ENCODE measurements at places on chromosomes 3 and 15.

GRCh38 chr15:52180196-52180835 lies 10.9 kb downstream of the GNB5 start:
- H3K27ac ChIP-seq = peak overlapping the region; percentile 70
- no peaks in the 10 kb centered on the region for H3K27me3 ChIP-seq
- H3K36me3 ChIP-seq = no peaks in the 10 kb centered on the region
- peaks cover 22% of the 10 kb centered on the region for H3K4me1 ChIP-seq
- peak; percentile 53 for DNase-seq
- H3K4me3 ChIP-seq = peak overlapping the region; percentile 78

GRCh38 chr3:120567370-120568201 lies 28.6 kb upstream of the NDUFB4 start:
- peaks cover 3% of the 10 kb centered on the region for H3K4me1 ChIP-seq
- peaks cover 3% of the 10 kb centered on the region for H3K27me3 ChIP-seq
- H3K4me3 ChIP-seq = no peak overlapping the region
- H3K36me3 ChIP-seq = no peaks in the 10 kb centered on the region
- no peak for DNase-seq

- DNase-seq = no peak
- H3K4me1 ChIP-seq = no peaks in the 10 kb centered on the region
- no peaks in the 10 kb centered on the region for H3K27me3 ChIP-seq
- no peak overlapping the region for H3K27ac ChIP-seq
These were observed 553.7 kb downstream of the PDCD6IP start for GRCh38 chr3:34351882-34352777.

GRCh38 chr15:41004490-41004889 lies 51.2 kb downstream of the CHAC1 start:
- DNase-seq = no peak
- H3K4me1 ChIP-seq = no peaks in the 10 kb centered on the region
- H3K36me3 ChIP-seq = peaks cover 30% of the 10 kb centered on the region
- no peak overlapping the region for H3K4me3 ChIP-seq

GRCh38 chr15:68833700-68834331 lies 13.1 kb upstream of the ANP32A start:
- DNase-seq = peak; percentile 18
- H3K4me3 ChIP-seq = no peak overlapping the region
- H3K27me3 ChIP-seq = peaks cover 8% of the 10 kb centered on the region
- H3K4me1 ChIP-seq = peaks cover 22% of the 10 kb centered on the region

- no peaks in the 10 kb centered on the region for H3K27me3 ChIP-seq
- peak overlapping the region; percentile 29 for H3K27ac ChIP-seq
- DNase-seq = peak; percentile 81
- H3K4me3 ChIP-seq = no peak overlapping the region
These were observed 17.6 kb downstream of the C15orf62 start for GRCh38 chr15:40787344-40787841.

DNA sequence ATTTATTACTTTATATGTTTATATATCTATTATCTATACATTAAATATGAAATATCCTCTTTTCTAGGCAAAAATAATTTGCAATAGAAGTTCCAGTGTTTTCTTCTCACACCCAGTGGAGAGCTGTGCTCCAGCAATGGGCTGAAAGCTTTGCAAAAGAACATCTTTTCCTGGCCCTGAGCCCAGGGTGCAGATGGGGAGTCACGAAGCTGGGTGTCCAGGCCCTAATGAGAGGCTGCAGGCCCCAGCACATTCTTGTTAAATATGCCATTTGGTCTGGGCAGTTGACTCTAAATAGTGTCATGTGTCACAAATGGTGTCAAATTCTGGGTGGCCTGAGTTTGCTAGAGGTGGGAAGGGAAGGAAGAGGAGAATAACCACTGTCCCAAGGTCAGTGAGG lies 5.7 kb downstream of the NTRK3 start:
- H3K27ac ChIP-seq = no peak overlapping the region
- peaks cover 28% of the 10 kb centered on the region for H3K27me3 ChIP-seq
- H3K4me1 ChIP-seq = peaks cover 13% of the 10 kb centered on the region
- H3K4me3 ChIP-seq = no peak overlapping the region

GRCh38 chr3:64358176-64358575 lies 132.9 kb upstream of the PRICKLE2 start:
- no peak for DNase-seq
- H3K36me3 ChIP-seq = no peaks in the 10 kb centered on the region
- H3K4me1 ChIP-seq = peaks cover 12% of the 10 kb centered on the region
- no peak overlapping the region for H3K4me3 ChIP-seq

DNA sequence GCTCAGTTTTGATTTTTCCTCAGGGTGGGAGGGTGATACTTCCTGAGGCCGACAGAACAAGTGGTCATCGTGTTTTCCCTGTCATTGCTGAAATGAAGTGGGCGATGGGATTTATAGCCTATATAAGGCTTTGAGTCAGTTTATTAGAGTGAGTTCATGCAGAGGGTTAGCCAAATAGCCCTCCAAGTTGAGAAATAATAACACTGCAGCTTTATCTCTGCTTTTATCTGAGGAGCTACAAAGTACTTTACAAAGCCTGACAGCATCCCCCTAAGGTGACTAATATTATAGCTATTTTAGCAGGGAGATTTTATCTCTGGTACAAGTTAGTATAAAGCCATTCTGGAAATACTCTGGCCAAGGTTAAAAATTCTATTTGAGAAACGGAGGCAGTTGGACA lies 389.6 kb downstream of the MFSD1 start:
- no peak overlapping the region for H3K27ac ChIP-seq
- no peak overlapping the region for H3K4me3 ChIP-seq
- peaks cover 3% of the 10 kb centered on the region for H3K27me3 ChIP-seq
- H3K36me3 ChIP-seq = no peaks in the 10 kb centered on the region
- no peaks in the 10 kb centered on the region for H3K4me1 ChIP-seq

- no peak overlapping the region for H3K4me3 ChIP-seq
- no peaks in the 10 kb centered on the region for H3K27me3 ChIP-seq
- H3K36me3 ChIP-seq = peaks cover 34% of the 10 kb centered on the region
- peaks cover 70% of the 10 kb centered on the region for H3K4me1 ChIP-seq
These were observed 556.2 kb upstream of the CBLB start for GRCh38 chr3:106425026-106425425.

GRCh38 chr15:93025625-93025982 lies 63.4 kb downstream of the RGMA start:
- peaks cover 66% of the 10 kb centered on the region for H3K36me3 ChIP-seq
- no peak overlapping the region for H3K4me3 ChIP-seq
- no peaks in the 10 kb centered on the region for H3K27me3 ChIP-seq
- peaks cover 84% of the 10 kb centered on the region for H3K4me1 ChIP-seq
- H3K27ac ChIP-seq = peak overlapping the region; percentile 66

DNA sequence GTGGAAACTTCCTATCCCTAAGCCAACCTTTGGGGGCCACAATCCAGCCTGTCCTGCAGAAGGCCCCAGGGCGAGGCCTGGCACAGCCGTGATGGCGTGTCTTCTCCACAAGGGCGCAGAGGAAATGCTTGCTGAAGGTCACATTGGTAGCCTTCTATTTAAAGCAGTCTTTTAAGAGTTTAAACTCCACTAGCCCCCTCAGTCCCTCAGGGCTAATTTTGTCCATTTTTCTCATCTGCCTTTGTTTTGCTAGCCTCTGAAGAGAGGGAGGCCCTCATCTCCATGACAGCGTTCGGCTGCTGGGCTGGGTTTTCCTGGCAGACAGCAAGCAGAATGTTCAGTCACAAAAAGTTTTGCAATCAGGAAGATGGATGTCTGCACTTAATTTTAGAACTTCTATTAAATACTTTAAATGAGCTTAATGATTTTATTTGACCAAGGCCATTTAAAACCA lies 40.8 kb downstream of the RARB start:
- no peak overlapping the region for H3K4me3 ChIP-seq
- H3K27me3 ChIP-seq = peaks cover 2% of the 10 kb centered on the region
- no peak overlapping the region for H3K27ac ChIP-seq
- H3K4me1 ChIP-seq = peaks cover 4% of the 10 kb centered on the region
- no peak for DNase-seq

GRCh38 chr15:77475898-77476297 lies 55.2 kb downstream of the HMG20A start:
- no peak overlapping the region for H3K4me3 ChIP-seq
- H3K27me3 ChIP-seq = no peaks in the 10 kb centered on the region
- peaks cover 31% of the 10 kb centered on the region for H3K36me3 ChIP-seq

GRCh38 chr15:27027229-27027628 lies 56.2 kb downstream of the GABRG3 start:
- peaks cover 12% of the 10 kb centered on the region for H3K27me3 ChIP-seq
- H3K36me3 ChIP-seq = no peaks in the 10 kb centered on the region
- H3K4me3 ChIP-seq = no peak overlapping the region

DNA sequence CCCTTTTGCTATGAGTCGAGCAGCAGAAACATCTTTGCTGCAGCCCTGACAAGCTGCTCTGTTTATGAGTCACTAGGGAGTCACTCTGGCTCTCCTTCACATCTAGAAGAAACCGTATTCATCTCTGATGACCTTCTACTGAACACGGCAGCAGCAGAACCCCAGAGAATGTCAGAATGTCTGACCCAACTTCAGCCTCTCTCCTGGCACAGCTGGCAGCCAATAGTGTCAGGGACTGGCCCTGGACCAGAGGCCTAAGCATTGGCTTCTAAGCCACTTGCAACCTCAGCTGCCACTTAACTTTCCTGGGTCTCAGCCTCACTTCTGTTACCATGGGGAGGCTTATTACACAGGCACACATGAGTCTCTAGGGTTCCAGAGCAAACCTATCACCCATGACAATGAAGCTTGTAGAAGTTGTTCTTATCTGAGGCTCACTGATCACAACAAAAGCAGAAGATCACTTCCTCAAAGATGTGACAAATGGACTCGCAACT lies 184.1 kb upstream of the TLE3 start:
- no peak overlapping the region for H3K4me3 ChIP-seq
- no peak overlapping the region for H3K27ac ChIP-seq
- no peaks in the 10 kb centered on the region for H3K36me3 ChIP-seq
- peak; percentile 53 for DNase-seq
- no peaks in the 10 kb centered on the region for H3K27me3 ChIP-seq
- H3K4me1 ChIP-seq = peaks cover 13% of the 10 kb centered on the region

- H3K27me3 ChIP-seq = no peaks in the 10 kb centered on the region
- H3K4me1 ChIP-seq = peaks cover 13% of the 10 kb centered on the region
- H3K27ac ChIP-seq = peak overlapping the region; percentile 87
- peak; percentile 42 for DNase-seq
- H3K4me3 ChIP-seq = peak overlapping the region; percentile 48
These were observed 67.1 kb upstream of the CDV3 start for GRCh38 chr3:133506215-133506901.

GRCh38 chr3:28912120-28912885 lies 368.6 kb upstream of the RBMS3 start:
- H3K4me3 ChIP-seq = no peak overlapping the region
- DNase-seq = no peak
- peaks cover 2% of the 10 kb centered on the region for H3K4me1 ChIP-seq
- peaks cover 2% of the 10 kb centered on the region for H3K27me3 ChIP-seq

DNA sequence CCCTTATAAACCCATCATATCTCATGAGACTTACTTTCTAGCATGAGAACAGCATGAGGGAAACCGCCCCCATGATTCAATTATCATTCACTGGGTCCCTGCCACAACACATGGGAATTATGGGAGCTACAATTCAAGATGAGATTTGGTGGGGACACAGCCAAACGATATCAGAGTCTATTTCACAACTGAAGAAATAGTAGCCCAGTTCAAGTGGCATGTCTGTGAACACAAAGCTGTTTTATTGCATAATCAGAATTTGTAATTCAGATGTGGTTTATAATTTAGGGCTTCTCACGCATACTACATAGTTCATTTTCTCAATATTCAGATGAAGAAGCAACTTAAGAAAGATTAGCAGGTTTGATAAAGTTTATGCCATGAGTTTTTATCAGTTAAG lies 1188.0 kb upstream of the ALCAM start:
- no peaks in the 10 kb centered on the region for H3K27me3 ChIP-seq
- no peak overlapping the region for H3K27ac ChIP-seq
- no peaks in the 10 kb centered on the region for H3K4me1 ChIP-seq

DNA sequence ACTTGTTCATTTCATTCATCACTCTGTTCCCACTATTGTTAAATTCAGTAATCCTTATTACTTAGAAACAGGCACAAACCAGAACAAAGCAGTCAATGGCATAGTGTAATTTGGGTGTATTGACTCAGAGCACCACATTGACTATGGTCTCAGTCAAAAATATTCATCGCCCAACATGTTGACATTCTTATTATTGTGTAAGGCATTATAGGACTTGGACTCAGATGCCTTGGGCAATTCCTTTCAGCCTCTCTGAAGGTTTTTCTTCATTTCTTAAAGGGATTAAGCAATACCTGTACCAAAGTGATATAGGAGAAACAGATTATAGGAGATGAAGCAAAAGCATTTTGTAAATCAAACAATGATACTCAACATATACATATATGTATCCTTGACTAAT lies 114.7 kb upstream of the BHLHE40 start:
- peaks cover 32% of the 10 kb centered on the region for H3K4me1 ChIP-seq
- DNase-seq = no peak
- H3K36me3 ChIP-seq = peaks cover 30% of the 10 kb centered on the region
- H3K27ac ChIP-seq = no peak overlapping the region
- H3K4me3 ChIP-seq = no peak overlapping the region

- no peaks in the 10 kb centered on the region for H3K27me3 ChIP-seq
- no peak overlapping the region for H3K4me3 ChIP-seq
- H3K27ac ChIP-seq = no peak overlapping the region
- no peak for DNase-seq
These were observed 129.5 kb downstream of the ATP8B4 start for GRCh38 chr15:49989498-49989897.

DNA sequence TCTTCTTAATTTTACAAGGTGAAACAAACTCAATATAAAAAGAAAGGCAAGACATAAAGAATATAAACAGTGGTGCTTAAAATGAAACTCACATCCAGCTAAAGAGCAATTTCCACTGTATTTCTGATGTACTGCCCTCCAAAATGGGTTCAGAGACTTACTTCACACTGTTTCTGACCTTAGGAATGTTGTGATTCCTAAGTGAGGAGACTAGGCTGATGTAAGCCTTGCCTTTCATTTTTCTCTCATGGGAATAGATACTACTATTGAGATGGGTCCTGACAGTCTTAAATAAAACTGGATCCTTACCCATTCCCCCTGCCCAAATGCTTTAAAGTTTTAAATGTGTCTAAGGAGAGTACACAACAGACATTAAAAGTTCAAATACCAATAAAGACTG lies 86.9 kb downstream of the CBLB start:
- peaks cover 65% of the 10 kb centered on the region for H3K4me1 ChIP-seq
- no peak overlapping the region for H3K4me3 ChIP-seq
- H3K36me3 ChIP-seq = peaks cover 53% of the 10 kb centered on the region
- DNase-seq = no peak

DNA sequence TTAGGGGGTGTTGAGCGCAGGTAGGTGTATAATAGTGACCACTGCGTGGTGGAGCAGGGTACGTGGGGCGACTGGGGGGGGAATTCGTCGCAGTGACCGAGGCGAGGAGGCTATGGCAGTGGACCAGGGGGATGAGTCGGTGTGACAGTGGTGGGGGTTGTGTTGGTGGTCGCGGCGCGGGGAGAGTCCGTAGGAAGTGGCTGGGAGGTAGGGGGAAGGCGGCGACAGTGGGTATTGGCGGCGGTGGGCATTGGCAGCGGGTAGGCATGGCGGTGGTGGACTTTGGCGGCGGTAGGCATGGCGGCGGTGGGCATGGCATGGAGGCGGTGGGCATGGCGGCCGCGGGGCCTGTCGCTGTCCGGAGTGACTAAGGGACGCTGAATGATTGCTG lies 739 bp downstream of the SNRPN start:
- H3K4me3 ChIP-seq = peak overlapping the region; percentile 91
- peaks cover 10% of the 10 kb centered on the region for H3K4me1 ChIP-seq
- H3K27me3 ChIP-seq = no peaks in the 10 kb centered on the region
- H3K36me3 ChIP-seq = peaks cover 21% of the 10 kb centered on the region
- peak overlapping the region; percentile 94 for H3K27ac ChIP-seq
- peak; percentile 35 for DNase-seq
